Epithelial cell of esophagus (primary cell): ENCODE measurements at places on chromosomes 3 and 15.
A peak's percentile ranks its signal among the peaks of the same experiment; 100 is the strongest.

DNA sequence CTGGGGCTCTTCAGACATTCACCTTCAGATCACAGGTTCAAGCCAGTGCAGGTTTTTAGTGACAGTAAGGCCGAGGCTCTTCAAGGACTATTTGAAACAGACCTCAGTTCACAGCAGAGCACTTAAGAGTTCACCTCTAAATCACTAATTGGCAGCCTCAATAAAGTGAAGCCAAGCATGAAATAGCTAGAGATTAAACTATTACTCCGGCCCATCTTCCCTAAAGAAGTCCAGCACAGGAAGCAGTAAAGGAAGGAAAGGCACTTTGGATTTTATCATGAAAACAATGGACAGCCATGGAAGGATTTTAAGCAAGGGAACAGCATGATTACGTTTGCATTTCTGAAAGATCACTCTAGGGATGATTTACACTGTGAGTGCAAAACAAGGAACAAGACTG, 27.6 kb upstream of the ARL6 start:
- no peak for DNase-seq

GRCh38 chr3:70832834-70833205, 520.4 kb upstream of the MDFIC2 start:
- no peak for DNase-seq

GRCh38 chr3:193702967-193703366, 110.0 kb downstream of the OPA1 start:
- DNase-seq = no peak

DNA sequence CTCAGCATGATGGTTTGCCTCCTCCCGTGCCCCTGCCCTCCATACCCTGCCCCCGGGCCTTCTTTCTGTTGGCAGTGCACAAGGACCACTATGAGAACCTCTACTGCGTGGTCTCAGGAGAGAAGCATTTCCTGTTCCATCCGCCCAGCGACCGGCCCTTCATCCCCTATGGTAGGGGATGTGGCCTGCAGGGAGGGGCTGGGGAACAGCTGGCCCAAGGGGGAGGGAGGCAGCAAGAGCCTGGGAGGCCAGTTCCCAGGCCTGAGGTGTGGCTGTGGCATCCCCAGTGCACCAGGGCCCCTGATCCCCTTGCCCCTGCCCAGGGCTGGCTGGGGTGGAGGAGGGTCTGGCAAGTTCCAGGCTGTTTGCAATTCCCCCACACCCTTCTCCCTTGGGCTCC, 2.6 kb upstream of the PLA2G4B start:
- DNase-seq = no peak

DNA sequence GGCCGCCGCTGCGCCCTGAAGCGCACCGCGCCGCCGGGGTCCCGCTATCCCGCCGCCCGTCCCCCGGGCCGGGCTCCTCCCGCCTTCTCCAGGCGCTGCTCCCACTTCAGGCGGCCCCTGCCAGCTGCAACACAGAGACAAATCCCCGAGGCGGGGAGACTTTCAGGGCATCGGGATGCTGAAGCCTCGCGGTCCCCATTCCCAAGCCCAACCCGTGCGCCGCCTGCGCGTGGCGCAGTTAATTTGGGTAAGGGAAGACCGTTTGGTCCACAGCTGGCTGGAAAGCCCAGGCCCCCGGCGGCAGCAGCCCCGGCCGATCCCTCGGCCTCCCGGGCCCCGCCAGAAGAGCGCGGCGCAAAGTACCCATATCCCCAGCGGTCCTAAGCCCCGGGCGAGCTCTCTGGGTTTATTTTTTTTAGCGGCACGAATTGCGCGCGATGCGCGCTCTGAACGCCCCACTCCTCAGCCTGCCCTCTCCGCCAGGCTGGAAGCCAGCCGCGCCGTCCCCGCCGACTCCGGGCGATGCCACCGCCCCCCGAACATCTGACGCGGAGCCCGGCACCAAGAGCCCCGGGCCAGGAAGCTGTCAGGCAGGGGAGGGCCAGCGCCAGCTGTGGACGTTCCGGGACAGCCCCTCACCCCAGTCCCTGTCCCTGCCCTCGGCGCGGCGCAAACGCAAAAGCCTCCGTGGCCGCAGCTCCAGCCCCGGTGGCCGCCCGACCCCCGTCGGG, 517 bp downstream of the FBN1 start:
- peak; percentile 53 for DNase-seq

DNA sequence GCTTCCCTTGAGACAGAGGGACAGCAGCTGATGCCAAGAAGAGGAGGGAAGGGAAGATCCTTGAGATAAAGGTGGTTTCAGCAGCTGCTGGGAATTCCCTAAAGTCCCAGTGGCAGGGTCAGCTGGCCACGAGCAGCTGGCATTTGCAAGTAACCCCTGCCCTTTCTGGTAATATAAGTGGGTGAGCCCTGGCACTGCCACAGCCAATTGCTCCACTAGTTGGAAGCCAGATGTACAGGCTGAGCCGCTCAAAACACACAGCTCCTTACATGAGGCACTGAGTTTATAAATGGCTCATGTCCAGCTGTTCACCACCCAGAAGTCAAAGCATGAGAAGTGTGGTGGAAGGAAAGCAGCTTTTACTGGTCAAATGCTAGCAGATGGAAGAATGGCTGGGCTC, 35.4 kb downstream of the PRR20G start:
- no peak for DNase-seq

DNA sequence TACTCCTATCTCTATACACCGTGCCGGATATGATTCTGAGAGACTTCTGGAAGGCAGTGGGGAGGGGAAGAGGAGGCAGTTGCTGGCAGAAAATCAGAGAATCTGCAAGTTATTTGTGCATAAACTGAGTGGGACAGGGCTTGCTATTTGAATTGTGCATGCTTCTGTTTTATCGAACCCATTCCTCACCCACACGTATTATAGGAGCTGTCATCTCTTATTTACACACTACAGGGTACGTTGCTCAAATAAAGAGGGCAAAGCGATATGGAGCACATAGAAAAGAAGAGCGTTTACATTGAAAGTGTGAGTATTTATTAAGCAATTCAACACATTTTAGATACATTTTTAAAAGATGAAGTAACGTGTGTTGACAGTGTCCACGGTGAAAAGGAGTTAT, 191.6 kb downstream of the CPNE4 start:
- DNase-seq = no peak

DNA sequence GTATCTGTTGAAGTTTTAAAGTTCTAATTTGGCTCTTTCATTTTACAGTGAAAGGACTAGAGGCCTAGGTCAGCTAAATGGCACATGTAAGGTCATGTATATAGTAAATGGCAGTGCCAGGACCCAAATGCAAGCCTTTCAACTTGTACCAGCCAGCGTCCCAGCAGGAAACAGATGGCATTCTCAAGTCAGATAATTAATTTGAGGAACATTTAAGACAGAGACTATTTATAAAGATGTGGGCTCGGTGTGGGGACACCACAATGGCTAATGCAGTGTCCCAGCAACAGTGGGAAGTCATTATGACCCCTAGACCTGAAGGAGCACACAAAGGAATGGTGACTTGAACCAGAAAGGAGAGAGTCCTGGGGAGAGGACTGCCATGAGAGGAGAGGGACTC, 6.1 kb downstream of the MINDY4B start:
- no peak for DNase-seq

GRCh38 chr3:118244761-118245160, 789.9 kb downstream of the IGSF11 start:
- DNase-seq = no peak

DNA sequence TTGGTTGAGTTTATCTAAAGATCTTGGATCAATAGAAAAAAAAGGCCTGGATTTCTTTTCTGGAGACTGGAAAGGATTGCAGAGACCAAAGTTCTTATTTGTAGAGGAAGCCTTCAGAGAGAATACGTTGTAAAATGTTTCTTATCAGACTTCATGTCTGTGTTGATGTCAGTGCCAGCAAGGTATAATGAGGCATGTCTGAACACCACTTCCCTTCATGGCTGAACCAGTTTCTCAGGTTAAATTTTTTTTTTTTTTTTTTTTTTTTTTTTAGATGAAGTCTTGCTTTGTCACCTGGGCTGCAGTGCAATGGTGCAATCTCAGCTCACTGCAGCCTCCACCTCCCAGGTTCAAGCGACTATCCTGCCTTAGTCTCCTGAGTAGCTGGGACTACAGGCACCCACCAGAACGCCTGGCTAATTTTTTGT, 17.8 kb upstream of the ZNF774 start:
- DNase-seq = peak; percentile 90
